Adipose tissue (tissue), 3 donors: ENCODE measurements at places on chromosomes 3 and 15. TPM values are rescaled to one million over a fixed set of nuclear protein-coding genes. Genes with fewer than 3 reads are reported as not detected.

TEX9 gene
- polyA plus RNA-seq, result 1.0 TPM

DZIP3 gene
- 2.7 TPM for polyA plus RNA-seq

C2CD4A gene
- 0.71 TPM for polyA plus RNA-seq

ARID3B gene
- polyA plus RNA-seq, result 2.1 TPM

FBXO40 gene
- 0.02 TPM for polyA plus RNA-seq

LEO1 gene
- 11.2 TPM for polyA plus RNA-seq
